ENCODE measurements at places on chromosomes 2 and 18. TPM values are rescaled to one million over a fixed set of nuclear protein-coding genes. Genes with fewer than 3 reads are reported as not detected.

The NEUROD1 gene
- not detected for total RNA-seq

The UGT1A10 gene
- total RNA-seq: not detected

The RSAD2 gene
- total RNA-seq: 21.9 TPM

The COLEC12 gene
- total RNA-seq: 79.2 TPM

The CHST9 gene
- 5.6 TPM for total RNA-seq

The EMILIN1 gene
- 56.3 TPM for total RNA-seq

The RTP5 gene
- total RNA-seq: not detected

The HOXD10 gene
- not detected for total RNA-seq

The DRC1 gene
- total RNA-seq: 6.8 TPM

The LBX2 gene
- 1.5 TPM for total RNA-seq

The GNLY gene
- total RNA-seq: 21.5 TPM

The DHRS9 gene
- 6.1 TPM for total RNA-seq

All from lower lobe of right lung (tissue), 2 donors.